ENCODE measurements at places on chromosomes 1 and 21.

DNA sequence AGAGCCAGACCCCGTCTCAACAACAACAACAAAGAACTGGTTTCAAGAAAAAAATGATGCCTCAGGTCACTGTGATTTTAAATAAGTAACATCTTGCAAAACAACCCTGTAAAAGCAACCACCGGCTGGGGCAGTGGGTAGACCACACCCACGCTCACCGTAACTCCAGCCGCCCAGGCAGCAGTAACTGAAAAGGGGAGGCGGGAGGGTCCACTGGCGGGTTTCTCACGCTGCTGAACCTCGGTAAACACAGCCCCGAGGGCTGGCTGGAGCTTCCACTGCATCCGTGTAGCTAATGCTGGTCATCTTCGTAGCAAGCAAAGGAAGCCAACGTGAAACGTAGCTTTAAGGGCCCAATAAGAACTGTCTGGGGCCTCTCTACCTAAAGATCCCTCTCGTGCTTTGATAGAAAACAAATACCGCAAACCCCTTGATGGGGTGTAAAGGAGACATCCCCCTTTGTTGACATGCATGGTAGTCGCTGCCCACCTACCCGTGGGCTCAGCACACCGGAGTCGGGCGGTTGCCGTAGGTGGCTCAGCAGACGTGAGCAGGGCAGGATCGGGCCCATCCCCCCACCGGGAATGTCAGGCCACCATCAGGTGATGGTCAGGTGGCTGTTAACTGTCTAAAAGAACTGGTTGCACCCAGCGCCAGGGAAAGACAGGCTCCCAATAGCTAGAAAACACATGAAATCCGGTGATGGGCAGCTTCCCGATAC, 4.2 kb downstream of the C1orf159 start:
- no peak for DNase-seq

DNA sequence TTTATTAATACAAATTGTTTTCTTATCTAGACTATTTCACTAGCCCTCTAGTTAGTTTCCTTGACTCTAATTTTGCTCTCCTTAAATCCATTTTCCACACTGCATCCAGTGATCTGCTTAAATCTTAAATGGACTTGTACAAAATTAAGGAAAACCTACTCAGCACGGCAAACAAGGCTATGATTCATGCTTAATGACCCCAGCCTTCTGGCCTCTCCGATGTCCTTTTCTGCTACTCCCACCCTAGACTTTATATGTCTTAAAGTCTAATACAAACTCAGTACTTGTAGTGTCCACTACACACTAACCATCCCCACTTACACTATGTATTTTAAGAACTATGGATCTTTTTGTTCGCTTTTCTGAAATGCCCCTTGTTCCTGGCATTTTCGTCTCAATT, 2.2 kb downstream of the TMED5 start:
- DNase-seq, result no peak

GRCh38 chr1:3742439-3743298, 9.6 kb upstream of the CCDC27 start:
- DNase-seq, result no peak

DNA sequence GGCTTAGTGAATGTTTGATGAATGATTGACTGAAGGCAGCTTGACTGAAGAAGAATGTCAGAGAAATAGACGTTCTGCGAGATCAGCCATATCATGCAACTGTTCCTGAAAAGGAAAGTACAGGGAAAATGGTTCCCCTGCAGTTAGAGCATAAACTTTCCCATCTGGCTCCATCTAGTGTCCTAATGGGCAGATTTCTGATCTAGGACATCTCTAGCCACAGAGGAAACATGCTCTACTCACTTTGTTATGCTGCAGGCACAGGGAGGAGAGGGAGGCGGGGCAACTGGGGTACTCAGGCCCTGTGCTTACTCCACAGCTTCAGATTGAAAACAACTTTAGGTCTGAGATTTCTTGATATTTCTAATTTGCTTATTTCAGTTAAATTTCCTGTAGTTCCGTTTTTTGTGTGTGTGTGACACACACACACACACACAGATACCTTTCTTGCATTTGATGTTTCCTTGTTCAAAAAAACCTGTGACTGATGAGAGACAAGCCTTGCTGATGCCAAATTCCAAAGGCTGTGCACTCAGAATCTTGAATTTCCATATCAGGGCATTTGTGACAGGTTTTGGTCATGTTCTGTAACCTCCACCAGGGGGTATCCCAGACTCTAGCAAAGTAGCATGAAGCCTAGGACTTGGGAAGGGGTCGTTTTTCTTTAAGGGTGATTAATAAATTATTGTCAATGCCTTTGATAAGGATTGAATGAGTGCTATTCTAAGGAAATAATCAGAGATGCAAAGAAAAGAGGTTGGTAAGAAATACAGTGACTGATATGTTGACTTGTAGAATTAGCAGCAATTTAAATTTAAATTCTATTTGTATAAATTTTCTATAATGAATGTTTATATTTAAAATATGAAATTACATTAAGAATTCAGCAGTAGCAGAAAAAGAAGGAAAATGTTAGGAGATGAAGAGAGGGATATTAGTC, 139.7 kb upstream of the BEND5 start:
- peak; percentile 8 for DNase-seq

DNA sequence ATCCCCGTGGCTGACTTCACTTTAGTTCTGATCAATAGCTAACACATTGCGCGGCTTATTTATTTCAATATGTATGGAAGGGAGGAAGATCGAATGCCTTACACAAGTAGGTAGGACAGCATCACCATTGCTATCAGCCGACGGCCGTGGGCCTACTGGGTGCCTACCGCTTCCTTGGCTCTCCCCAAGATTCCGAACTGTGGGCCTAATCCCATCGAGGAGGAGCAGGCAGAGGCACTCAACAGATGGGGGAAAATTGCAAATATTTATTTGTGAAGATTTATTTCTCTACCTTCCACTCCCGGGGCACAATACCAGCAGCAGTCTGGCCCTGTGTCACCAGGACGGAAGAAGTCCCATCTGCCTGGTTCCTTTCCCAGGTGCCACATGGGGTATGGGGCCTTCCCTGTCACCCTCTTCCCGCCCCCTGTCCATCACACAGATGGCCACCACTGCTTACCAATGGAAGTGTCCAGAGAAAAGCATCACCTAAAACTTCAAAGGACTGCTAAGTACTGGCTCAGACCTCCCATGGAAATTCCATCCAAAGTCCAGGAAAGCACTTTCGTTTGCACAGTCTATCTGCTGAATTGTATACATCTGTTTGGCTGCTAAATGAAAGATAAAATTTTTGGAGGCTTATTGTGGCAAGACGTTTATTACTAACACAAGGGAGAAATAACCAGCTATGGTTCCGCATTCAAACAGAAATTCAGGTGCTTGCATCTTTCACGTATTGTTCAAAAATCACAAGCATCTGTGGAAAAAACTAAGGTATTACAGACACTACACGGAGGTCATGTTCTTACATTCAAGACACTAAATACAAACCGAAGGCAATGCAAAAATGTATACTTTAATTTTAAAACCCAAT, 11.8 kb downstream of the AGT start:
- no peak for DNase-seq

GRCh38 chr1:235022341-235022980, 106.2 kb downstream of the TOMM20 start:
- DNase-seq, result no peak

DNA sequence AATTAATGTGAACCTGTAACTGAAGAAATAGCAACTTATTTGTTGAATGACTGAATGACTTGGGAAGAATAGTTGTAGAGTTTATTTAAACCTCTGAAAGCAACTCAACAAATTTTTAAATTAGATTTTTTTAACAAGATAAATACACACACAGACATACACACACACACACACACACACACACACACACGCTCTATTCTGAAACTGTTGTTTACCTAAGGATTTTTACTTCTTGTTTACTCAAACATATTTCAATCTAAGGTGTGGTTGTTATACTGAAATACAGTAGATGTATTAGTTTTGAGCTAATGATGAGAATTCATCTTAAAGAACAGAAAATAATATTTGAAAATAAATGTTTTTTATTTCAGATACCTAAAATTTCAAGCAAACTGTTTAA, 11.5 kb downstream of the ACADM start:
- no peak for DNase-seq

DNA sequence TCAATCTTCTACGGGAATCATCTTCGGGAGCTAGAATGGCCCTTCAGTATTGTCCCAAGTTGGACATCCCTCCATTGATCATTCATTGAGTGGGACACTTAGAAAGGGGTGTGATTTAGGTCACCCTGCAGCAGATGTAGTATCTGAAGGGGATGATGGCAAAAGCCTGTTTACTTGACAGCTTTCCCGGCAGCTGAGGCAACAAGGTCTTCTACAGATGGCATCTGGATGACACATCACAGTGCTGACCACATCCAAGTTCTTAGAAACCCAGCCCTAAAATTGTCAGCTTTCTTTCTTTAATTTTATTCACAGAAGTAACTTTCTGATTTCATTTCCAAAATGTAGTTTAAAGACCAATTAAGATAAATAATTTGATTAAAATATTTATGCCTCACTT, 150.3 kb downstream of the AMY1C start:
- no peak for DNase-seq

GRCh38 chr1:19825298-19825697, 10.2 kb upstream of the RNF186 start:
- DNase-seq, result no peak

- DNase-seq, result no peak
Observed at GRCh38 chr1:238778113-238778512, 608.3 kb upstream of the CHRM3 start.

DNA sequence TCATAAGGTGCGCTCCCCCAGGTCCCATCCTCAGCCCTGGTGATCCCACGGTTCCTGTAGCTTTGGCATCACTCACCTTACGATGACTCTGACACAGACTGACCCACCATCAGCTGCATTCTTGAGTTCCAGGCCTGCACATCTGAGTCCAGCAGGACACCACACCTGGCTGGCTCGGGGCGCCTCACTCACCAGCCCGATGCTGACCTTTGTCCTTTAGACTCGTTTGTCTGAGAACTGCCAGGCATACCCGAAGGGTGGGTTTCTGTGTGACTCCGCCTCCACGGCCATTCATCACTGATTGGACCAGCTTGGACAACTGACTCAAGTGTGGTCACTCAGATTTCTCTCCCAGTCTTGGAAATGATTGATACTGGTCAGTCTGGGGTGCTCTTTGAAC, 129.4 kb upstream of the CSF3R start:
- no peak for DNase-seq

DNA sequence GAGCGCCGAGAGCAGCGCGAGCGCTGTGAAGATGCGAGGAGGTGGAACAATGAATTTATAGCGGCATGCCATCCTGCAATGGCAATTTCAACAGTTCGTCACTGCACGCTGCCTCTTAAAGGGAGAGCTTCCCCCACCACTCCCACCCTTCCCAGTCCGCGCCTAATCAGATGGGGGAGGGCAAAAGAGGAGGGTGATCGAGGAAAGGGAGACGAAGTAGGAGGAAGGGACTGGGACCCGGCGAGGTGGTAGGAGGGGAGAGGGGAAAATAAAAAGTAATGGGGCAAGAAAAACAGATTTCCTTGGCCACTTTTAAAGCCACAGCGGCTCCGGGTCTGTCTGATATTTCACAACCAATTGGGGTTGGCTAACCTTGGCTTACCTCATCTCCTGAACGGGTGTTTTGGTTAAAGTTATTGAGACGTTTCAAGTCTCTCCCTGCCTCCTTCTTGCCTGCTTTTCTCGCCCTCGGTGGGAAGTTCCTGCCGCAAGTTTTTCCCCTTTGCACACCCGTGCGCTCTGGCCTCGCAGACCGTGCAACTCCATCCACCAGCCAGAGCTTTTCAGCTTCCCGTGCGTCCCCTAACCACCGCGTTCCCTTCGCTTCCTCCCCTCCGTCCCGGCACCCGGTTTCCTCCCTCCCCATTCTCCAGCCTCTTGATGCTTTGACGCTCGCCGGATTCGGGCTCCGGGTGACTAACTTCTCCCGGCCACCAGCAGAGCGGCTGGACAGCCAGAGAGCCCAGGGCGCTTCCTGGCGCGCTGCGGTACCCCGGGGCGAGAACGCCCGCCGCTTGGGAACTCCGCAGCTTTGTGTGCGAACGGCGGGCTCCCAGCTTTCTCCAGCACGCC, at the start of gene ADAMTS5:
Gene ADAMTS5, minus strand, starts transcription at position 27 of the 852 bp plus-strand sequence. CDS start 697 bp downstream, outside the sequence.
- peak; percentile 84 for DNase-seq

DNA sequence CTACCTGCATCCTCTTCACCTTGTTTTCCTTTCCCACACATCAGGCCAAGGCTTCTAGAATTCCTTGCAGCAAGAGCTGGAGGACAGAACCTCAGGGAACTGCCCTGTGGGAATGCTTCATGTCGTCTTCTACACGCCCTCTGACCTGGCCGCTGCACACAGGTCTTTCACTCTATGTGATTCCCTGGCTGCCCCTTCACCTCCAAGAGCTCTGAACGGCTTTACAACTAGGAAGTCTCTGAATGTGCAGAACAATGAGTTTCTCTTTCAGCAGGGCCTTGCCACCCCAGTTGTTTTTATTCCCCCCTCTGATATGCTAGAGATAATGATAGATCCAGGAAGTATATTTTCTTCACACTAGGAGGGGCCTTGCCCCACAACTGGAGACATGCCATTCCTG, 142.6 kb downstream of the CLIC6 start:
- DNase-seq, result no peak

- DNase-seq, result no peak
Observed at GRCh38 chr1:201652181-201652580, 113.3 kb downstream of the NAV1 start.

DNA sequence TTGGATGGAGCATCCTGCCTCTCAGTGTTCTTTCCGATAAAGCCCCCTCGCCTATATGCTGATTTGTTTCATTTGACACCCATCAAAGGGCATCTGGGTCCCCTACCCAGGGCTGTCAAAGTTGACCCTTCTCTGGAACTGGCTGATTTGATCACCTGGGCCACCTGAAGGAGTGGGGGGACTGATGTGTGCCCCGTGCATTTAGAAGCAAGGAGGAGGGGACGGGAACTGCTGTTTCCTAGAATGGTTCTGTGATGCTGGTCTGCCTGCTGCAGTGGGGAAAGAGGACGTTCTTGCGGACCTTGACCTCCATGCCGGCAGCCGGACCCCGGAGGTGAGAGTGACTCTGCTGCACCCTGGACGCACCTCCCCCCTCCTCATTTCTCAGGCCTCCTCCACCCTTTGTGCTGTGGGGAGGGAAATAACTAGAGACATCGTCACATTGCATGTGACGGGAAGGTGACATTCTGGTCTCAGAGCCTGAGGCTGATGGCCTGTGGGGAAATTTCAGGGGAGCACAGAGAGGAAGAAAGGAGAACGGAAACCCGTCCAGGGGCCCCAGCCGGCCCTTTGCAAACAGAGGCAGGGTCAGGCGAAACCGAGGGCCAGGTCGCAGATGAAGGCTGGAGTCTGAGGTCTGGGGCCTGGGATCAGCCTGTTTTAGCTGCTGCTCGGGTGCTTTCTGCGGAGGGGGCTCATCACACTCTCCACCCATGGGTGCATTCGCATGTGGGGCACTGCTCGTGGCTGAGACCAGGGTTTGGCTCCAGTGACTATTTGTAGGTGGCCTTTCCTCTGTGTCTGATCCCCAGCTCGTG, 25.7 kb downstream of the CRYAA start:
- DNase-seq, result no peak

DNA sequence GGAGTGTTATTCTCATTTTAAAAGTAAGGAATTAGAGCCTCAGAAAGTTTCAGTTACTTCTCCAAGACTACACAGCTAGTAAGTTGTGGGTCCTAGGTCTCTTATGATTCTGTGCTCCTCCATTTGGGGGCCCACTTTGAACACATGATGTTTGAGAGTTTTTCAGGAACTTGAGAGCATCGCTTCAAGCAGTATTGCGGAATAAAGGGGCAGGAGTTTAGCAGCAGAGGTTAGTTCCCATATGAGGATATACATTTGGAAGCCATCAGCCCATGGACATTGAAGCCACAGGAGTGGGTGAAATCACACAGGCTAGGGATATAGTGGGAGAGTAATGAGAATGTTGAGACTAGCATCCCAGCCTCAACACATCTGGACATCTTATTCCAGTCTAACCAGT, 143.2 kb downstream of the RASAL2 start:
- no peak for DNase-seq

- no peak for DNase-seq
Observed at GRCh38 chr1:41151846-41152245, 90.3 kb downstream of the SCMH1 start.
